T1000 (cell line): ENCODE measurements at places on chromosomes 4 and X.

DNA sequence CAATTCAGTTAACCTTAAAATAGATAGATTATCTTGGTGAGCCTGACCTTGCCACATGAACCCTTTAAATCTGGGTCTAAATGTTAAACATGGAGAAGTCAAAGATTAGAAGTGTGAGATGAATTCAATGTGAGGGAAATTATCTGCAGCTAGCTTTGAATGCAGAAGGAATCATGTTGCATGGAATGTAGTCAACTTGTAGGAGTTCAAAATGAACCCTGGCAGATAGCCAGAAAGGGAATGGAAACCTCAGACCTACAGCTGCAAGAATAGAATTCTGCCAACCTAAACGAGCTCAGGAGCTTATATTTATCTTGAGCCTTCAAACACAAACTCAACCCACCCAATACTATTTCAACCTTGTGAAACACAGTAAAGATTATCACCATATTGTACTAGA, 632.5 kb downstream of the KCTD8 start:
- no peak for DNase-seq

DNA sequence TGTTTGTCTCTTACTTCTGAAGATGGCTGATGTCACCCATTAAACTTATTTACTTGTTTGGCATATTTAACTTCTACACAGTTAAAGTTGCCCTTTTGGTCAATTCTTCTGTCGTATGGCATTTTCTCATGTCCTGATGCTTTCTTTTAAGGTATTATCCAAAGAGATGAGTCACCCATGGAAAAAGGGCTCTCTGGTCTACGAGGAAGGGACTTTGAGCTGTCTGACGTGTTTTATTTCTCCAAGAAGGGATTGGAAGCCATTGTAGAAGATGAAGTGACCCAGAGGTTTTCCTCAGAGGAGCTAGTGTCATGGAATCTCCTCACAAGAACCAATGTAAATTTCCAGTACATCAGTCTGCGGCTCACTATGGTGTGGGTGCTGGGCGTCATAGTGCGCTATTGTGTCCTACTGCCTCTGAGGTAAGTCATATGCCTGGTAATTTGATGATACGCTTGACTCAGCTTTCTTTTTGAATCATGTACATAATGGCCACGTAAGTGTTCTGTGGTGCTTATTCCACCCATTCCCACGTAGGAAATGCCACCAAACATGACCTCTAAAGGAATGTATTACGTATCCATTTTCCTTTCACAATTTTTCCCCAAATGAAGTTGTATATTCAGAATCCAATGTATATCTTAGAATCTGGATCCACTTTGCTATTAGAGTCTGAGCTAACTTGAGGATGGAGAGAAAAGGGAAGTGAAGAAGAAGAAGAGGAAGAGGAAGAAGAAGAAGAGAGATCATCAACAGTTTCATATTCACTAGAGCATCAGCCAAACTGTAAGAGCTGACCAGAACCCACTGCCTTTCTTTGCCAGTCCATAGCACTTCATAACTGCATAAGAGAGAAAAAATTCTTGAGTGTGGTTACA, 45.7 kb downstream of the GPAT3 start:
- no peak for DNase-seq

DNA sequence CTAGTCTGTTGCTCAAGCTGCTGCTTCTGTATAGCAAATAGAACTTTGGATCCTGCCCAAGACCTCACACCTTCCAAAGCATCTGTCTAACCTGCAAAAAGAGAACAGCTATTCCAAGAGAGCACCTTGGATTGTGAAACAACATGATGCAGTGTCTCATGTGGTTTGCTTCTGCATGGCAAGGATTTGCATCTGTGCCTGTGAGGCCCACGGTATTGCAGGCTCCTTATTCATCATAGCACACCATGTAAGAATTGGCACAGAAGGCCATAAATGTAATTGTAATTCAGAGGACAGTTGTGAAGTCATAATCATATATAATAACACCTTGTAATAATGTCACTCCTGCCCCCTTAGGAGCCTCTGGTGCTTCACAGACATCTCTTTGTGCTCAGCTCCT, 147.1 kb downstream of the ZNF674 start:
- no peak for DNase-seq

DNA sequence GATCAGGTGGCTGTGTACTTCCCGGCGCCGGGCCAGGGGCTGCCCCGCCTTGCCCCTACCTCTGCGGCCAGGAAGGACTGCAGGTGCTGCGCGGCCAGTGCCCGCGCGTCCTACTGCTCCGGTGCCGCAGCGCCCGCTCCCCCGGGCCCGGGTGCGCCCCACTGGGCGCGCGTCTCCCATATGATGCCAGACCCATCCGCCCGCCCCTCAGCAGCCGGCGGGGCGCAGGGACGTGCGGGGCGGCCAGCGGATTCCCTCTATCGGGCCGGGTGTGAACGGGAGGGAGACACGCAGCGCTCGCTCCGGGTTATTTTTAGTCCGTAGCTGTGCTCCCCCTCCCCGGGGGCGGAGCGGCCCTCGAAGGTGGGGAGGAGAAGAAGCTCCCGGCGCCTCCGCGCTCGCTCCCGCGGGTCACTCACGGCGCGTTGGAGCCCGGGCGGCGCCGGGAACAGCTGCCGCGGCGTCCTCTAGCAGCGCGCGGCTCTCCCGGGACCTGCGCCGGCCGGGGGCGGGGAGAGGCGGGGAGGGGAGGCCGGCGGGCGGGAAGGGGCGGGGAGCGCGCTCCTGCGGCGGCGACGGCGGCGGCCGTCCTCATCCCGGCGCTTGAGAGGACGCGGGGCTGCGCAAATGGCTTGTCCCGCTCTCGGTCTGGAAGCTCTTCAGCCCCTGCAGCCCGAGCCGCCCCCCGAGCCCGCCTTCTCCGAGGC, 103.6 kb downstream of the UCHL1 start:
- peak; percentile 77 for DNase-seq

DNA sequence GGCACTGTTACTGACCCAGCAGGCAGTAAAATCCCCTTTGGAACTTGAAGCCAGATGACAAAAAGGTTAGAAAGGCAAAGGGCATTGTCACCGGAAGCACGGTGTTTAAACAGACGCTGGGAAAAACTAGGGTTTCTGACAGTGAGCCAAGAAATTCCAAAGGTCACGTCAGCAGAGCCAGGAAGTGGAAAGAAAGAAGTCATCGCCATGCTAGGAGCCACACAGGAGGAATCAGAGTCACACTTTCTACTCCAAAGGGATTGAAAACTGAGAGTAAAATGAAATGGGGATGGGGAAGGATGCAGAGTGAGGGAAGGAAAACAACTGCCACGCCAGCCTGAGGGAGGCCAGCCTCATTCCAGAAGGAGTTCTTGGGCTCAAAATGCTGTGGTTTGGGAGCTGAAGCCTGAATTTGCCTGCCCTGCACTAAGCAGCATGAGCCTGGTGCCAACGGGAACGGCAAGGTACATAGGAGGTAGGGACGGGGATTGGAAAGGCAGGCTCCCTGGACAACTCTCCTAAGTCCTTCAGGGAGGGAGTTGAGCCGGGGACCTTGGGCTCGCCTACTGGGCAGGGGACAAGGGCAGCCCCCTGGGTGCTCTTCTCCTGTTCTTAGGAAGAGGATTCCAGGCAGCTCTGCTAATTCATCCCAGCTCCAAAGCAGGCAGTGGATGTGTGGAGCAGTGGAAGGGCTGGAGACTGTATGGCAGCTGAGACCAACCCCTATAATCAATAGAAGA, 66.8 kb downstream of the SOWAHB start:
- DNase-seq, result no peak

- no peak for DNase-seq
Observed at GRCh38 chr4:107069049-107069448, 32.9 kb upstream of the DKK2 start.

DNA sequence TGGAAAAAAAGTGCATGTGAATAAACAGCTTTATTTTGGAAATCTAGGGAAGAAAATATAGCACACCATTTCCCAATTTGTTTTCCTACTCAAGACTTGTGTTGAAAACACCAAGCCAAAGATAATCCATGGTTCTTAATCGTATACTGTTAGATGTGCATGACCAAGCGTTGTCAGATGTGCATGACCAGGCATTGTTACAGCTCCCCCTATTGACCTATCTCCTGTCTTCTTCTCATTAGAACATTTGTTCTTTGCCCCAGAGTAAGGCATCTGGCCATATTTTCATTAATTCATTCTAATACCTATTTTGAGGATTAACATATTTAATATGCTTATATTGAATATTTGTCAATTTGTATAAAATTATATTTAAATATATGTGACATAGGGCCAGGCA, 14.4 kb upstream of the VCX start:
- DNase-seq, result no peak

DNA sequence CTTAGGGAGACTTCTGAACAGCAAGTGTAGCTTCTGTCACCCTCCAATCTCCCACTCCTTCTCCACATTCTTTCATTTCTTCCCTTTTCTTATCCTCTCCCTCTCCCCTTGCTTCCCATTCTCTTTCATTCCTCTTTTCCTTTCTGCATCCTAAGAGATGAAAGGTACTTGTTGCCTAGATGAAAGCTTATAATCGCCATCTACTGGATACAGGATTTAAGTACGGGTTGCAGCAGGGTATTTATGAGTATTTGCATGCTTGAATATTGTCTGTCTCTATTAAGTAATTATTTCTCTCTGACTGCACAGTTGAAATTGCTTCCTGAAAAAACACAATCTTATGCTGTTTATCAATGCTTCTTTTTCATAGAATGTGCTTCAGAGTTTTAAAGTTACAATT, 174.0 kb upstream of the TENT5D start:
- no peak for DNase-seq

DNA sequence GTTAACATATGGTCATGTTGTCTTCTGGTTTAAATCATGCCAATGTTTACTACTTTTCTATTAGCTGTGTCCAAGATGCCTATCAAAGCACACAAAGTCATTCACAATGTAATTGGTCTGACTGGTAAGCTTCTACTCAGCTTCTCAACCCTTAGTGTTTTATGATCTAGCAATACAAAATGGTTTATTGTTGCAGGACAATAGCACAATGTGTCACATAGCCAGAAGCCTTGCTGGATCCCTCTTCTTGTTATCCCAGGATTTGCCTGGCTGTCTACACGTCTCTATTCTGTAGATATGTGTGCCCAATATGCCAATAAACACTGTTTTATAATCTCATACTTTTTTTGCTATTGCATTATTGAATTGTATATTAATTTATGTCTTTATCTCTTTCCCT, 1111.0 kb upstream of the AGA start:
- DNase-seq, result no peak

- DNase-seq, result no peak
Observed at GRCh38 chrX:126718440-126718839, 101.1 kb upstream of the PRR32 start.

DNA sequence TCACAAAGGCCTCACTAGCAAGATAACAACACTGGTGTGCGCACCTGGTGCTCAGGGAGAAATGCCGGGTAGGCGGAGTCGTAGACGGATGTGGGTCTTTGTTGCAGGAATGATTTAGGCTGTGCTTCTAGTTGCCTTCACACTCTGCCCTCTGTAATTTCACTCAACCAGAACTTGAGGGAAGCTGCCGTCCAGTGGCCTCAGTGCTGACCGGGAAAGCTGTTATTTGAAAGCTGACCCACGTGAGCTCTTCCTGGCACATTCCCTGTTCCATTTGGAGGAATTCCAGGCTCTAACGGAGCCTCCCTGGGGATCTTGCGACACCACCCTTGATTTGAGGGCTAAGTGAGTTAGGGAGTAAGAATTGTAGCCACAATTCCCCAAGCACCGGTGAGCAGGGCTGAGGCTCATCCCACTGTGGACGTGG, 15.9 kb downstream of the SH3TC1 start:
- DNase-seq, result peak; percentile 26

DNA sequence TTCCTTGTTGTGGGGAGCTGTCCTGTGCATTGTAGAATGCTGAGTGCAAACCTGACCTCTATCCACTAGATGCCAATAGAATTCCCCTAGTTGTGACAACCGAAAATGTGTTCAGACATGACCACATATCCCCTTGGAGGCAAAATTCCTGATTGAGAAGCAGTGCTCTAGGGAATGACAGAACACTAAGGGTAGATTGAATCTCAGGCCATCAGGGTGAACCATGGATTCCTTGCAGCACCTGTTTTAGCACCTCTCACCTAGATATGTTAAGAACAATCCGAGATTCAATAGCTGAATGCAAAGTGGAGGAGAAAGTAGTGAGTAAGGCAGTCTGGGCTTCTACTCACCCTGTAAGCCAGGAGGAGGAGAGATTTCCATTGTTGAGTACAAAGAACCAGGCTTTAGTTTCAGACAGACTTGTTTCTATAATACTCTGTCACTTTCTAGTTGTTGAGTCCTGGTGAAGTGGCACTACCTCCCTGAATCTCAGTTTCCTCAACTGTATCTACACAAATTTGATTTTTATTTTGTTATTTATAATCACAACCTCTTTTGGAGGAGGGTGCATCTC, 111.0 kb upstream of the RAP2C start:
- DNase-seq, result no peak

DNA sequence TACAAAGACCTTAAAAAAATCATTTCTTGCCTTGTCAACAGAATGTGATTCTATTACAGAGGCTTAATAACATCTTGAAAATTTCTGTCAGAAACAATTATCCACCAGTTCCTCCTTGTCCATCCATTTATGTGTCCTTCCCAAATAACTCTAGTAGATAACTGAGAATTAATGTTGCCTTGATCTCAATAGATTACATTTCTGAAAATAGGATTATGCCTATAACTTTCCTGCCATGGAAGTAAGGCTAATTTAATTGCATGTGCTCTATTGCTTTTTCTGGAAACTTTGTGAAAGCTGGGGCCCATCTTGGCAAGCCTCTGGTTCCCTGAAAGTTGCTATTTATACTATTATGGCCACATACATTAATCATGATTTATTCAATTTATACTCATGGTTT, 76.2 kb upstream of the UNC5C start:
- DNase-seq, result no peak

DNA sequence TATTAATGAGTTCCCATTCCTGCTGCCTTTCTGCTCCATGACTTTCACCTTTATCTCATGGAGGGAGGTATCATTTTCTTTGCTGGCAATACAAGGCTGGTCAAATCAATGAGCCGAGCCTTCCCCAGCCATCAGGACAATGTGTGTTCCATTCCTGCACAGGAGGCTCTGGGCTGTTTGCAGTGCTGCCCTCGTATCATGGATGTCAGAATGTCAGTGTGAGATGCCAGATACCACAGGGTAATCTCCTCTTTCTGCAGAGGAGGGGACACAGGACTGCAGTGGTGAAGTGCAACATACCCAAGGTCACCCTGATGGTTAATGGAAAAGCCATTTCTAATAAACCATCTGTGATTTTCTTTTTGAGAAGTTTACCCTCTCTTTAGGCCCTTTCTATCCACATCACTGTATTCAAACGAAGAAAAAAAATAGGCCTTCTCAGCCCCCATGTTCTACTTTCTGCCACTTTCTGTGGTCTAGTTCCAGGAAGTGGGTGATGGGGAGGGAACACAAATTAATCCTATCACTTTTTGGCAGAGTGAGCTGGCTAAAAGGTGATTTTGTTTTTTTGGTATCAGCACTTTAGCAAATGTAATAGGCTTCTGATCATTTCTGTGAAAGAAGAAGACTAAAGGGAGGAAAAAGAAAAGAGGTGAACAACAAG, 490.2 kb upstream of the BOD1L1 start:
- DNase-seq, result no peak

DNA sequence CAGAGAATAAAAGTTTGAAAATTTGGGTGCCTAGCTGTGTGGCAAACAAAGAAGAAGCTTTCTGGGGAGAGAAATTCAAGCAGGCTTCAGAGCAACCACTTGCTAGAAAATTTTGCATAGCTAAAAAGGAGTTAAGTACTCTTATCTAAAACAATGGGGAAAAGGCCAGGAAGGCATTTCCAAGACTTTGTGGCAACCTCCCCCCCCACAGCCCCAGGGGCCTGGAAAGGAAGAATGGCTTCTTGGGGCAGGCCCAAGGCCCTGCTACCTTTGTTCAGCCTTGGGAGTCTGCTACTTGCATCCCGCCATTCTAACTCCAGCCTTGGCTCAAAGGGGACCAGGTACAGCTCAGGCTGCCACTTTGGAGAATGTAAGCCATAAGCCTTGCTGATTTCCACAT, 102.2 kb downstream of the PTCHD1 start:
- DNase-seq, result no peak
